Gastrocnemius medialis (tissue), 4 donors: ENCODE measurements at places on chromosomes 5 and 9. TPM values are rescaled to one million over a fixed set of nuclear protein-coding genes. Genes with fewer than 3 reads are reported as not detected.
A peak's percentile ranks its signal among the peaks of the same experiment; 100 is the strongest.

Gene PCDHGC5
- 0.16 TPM for total RNA-seq

Gene FGF18
- not detected for total RNA-seq

Gene IDNK
- total RNA-seq: 2.9 TPM

Gene FSD1L
- total RNA-seq: 19.6 TPM

Gene AGTPBP1
- 33.8 TPM for total RNA-seq

Gene MSMP
- not detected for total RNA-seq

Gene NUTM2F
- not detected for total RNA-seq

Gene SPAG8
- 0.61 TPM for total RNA-seq

Gene CSF2
- not detected for total RNA-seq

Gene DNAJC25
- total RNA-seq: 3.7 TPM

- no peak for DNase-seq
Observed at GRCh38 chr5:181042722-181043121, 2.7 kb downstream of the BTNL9 start.

DNA sequence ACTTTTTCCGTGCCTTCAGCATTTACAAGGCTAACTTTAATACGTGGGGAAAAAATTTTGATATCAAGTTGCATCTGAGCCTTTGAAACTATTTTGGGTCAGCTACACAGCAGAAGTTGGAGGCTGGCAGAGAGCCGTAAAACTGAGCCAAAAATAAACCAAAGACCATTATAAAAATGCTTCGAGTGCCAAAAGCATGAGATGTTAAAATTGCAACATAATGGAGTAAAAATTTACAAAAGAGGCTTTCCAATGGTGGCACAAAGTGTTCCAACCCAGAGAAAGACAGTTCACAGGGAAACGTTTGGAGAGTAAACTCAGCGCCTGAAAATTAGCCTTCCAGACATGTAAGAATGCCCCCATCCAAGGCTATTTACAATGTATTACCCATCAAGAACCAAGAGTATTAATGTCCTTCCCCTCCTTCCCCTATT is 190.3 kb downstream of the TLE1 start:
- peak; percentile 18 for DNase-seq

GRCh38 chr5:22473886-22474285 is 379.3 kb downstream of the CDH12 start:
- DNase-seq: no peak

DNA sequence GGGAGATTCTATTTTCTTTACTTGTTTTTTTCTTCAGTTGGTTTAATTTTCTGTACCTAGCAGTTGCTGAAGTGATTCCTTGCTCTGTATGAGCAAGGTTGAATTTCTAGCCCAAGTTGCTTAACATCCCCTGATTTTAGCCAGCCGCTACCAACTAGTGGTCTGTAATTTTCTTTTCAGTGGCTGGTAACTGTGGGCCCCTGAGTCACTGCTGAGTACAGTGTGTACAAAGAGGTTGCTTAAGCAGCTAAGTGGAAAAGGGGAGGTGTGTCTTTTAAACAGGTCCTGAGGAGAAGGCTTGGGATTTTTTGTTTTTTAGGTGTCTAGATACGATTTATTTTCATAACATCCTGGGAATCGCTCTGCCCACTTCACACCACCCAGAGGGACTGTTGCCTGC is 254.7 kb downstream of the NR3C1 start:
- peak; percentile 50 for DNase-seq

GRCh38 chr9:114496011-114496410 is 9.3 kb downstream of the WHRN start:
- DNase-seq: no peak

DNA sequence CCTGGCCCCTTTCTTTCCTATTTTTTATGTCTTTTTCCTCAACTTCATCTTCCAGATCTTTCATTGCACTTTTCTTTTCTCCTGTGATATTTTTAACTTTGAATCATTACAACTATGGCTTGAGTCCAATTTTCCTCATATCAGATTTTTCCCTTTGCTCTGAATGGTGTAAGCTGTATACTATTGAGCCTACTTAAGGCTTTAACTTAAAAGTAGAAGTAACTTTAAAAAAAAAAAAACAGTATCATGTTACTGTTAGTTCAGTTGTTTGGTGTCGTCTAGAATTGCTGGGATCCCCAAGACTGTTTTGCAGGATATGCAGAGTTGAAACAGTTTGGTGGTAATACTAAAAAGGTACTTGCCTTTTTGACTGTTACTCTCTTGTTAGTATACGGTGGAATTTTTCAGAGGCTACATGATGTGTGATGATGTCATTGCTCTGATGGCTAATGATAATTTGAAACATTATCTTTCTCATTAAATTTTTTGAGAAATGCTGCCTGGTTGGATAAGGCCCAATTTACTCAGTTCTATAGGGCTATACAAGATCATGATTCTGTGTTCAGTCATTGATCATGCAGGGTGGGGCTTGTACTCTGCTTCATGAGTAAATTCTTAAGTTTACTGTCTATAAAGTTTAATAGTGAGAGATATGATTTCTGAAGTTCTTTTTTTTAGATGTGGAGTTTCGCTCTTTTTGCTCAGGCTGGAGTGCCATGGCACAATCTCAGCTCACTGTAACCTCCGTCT is 8.8 kb downstream of the NAA35 start:
- no peak for DNase-seq

DNA sequence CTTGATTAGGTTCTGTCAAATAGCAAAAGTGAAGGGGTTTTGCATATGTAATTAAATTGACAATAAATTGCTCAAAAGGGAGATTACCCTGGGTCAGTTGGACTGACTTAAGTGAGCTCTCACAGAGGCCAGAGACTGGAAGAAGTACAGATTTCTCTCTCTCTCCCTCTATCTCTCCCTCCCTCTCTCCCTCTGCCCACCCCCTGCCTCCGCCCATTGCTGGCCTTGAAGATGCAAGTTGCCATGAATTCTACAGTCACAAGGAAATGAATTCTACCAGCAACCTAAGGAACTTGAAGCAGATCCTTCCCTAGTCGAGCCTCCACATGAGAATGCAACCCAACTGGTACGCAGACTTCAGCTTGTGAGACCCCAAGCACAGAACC is 119.2 kb downstream of the LPAR1 start:
- no peak for DNase-seq

DNA sequence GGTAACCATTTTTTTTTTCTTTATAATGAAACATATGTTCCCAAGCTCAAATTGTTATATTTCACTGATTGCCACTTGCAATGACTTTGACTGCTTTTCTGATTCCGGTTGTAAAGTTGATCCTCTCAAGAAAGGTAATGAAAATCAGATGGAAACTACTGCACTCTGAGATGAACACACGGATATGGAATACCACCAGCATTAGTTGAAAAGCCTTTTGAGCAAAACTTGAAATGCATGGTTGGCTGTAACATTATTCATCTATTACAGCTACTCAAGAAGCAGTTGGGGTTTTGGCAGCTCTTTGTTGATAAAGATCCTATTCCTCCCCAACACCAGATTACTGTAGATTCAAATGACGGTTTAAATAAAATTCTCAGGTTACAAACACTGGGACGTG is 591.6 kb upstream of the DMAC1 start:
- no peak for DNase-seq

DNA sequence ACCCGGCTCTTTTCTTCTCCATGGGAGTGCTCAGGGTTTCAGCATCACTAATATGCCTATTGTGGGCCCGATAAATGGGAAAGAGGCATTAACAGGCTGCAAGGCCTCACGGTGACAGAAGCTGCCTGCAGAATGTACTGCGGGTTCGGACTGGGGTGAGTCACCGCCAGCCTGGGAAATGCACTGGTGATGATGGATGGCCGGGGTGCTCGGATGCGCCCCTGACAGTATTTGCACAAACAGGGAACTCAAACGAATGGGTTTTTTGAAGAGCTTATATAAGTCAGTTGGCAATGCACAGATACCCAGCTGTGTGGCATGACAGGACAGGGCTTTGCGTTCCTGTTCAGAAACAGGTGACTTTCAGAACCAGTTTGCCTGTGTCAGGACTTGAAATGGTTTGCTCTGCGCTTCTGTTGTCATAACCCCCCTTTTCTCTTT is 42.0 kb upstream of the PITX1 start:
- no peak for DNase-seq

DNA sequence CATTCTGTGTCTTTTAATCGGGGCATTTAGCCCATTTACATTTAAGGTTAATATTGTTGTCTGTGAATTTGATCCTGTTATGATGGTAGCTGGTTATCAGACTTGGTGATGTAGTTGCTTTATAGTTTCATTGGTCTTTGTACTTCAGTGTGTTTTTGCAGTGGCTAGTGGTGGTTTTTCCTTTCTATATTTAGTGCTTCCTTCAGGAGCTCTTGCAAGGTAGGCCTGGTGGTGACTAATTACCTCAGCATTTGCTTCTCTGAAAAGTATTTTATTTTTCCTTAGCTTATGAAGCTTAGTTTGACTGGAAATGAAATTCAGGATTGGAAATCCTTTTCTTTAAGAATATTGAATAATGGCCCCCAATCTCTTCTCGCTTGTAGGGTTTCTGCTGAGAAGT is 156.9 kb downstream of the CNTLN start:
- no peak for DNase-seq

- DNase-seq: no peak
Observed at GRCh38 chr5:31495336-31495735, 36.6 kb downstream of the DROSHA start.

DNA sequence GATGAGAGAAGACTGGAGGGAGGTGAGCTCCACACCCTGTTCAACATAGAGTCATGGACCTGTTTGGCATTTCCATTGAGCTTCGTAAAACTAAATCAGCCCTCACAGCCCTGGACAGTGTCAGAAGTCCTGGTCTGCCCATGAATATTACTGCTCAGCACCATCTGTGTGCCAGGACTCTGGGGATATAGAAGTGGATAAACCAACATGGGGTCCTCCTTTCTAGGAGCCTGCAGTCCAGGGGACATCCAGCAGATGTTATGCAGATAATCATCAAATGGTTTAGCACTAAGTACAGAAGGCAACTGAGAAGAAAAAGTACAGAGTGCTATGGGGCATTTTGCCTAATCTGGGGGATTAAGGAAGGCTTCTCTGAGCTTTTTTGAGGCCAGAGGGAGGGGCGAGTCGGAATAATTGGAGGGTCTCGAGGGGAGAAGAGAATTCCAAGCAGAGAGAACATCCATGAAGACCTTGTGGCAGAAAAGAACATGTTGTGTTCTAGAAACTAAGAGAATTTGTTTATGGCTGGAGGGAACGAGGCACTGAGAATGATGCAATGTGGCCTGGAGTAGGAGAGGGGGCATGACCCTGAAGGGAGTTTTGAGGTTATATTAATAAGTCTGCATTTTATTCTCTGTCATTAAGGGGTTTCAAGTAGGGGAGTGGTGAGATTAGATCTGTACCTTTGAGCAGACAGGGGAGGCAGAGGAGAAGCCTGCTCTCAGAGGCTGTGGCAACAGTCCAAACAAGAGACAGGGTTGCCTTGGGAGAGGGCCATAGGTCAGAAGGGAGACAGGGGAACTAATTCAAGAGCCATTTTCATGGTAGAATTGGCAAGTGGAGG is 63.5 kb upstream of the SLC2A8 start:
- DNase-seq: peak; percentile 24

GRCh38 chr5:116495786-116496357 is 78.8 kb downstream of the SEMA6A start:
- DNase-seq: no peak

- DNase-seq: no peak
Observed at GRCh38 chr5:61349935-61350334, 17.9 kb downstream of the ZSWIM6 start.

DNA sequence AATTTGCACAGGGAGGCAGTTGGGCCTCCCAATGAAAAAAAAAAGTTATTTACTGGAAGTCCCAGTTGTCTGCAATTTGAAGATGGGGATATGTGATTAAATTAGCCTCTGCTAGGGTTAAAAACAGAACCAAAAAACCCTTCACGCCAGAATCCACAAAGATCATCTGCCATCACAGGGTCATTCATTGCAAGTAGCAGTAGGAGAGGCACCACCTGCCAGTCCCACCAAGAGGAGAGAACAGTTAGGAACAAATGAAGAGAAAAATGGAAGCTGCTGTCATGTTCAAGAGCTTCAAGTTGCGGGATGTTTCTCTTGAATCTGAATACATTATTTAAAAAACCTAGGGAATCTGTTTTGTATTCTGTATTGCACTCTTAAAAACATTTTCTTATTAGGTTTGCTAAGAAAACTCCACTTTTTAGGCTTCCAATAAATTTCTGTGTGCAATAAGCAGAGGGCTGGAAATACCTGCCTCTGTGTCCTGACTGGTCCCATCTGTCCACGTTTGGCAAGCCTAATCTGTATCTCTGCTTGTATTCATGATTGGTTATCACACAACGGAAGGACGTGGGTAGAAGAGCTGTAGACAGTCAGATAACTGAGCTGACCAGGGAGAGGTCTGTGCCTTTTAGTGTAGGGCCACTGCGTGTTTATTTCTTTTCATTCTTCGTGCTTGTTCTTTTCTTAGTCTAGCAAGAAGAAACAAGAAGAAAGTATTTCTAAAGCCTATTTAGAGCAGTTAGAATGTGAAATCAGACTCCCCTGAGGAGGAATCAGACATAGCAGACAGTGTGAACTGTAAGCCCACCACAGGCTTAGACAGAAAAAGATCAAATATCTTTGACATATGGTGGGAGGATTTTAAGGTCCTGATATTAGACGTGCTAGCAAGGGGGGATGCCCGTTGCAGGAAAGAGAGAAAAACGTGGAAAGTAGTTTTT is 630.6 kb upstream of the SEMA6A start:
- DNase-seq: no peak

GRCh38 chr9:13787234-13787833 is 507.8 kb upstream of the MPDZ start:
- DNase-seq: peak; percentile 42

GRCh38 chr5:105931881-105932421 is 1738.8 kb downstream of the EFNA5 start:
- DNase-seq: no peak
